ENCODE measurements at places on chromosomes 6 and 20. TPM values are rescaled to one million over a fixed set of nuclear protein-coding genes. Genes with fewer than 3 reads are reported as not detected.

- no peak for DNase-seq
Measured at GRCh38 chr6:1619673-1620503, 10.2 kb downstream of the FOXC1 start.

- DNase-seq, result no peak
Measured at GRCh38 chr6:25435416-25435985, 156.3 kb downstream of the CARMIL1 start.

- DNase-seq, result no peak
Measured at GRCh38 chr6:90226257-90226656, 70.4 kb downstream of the BACH2 start.

DNA sequence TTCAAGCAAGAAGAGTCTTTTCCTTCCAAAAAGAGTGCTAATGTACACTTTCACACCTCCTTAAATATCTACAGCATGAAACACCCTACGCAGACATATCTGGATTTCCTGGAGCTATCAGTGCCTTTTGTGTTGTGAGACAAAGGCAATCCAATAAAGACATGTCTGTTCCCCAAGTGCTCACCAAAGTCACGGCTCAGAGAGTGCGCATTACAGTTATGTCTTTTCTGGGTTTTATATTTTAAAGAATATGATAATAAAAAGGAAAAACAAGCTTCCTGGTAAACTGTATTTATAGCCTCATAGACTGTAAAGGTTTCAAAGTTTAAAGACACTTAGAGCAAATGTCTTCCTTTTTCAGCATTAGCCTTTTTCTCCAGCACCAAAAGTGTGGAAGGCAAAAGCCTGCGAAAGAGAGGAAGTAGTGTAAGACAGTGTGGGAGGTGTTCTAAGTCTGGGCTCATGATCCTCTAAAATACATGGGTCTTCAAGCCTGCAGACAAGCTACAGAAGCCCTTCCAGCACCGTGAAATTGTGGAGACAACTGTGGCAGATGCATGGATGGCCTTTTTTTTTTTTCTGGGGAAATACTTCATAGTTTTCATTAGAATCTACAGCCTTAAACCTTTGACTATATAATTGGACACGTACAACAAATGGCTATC, 135.0 kb upstream of the SLC35B3 start:
- no peak for DNase-seq

DNA sequence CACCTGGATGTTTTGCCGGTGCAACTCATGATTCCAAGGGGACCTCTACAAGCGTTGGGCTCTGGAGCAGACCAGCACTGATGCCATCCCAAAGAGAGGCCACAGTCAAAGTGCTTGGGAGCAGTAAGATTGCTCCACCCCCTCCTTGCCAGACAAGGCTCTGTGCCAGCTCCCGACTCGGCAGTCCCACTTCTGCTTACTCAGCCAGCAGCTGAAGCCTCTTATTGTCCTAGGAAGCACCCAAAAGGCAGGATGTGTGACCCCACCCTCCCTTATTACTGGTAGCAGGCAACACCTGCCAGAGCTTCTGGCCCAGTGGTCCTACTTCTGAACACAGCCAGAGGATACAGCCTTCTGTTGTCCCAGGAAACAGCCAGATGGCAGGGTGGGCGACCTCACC, 614.2 kb downstream of the TENT5A start:
- DNase-seq, result peak; percentile 30

DNA sequence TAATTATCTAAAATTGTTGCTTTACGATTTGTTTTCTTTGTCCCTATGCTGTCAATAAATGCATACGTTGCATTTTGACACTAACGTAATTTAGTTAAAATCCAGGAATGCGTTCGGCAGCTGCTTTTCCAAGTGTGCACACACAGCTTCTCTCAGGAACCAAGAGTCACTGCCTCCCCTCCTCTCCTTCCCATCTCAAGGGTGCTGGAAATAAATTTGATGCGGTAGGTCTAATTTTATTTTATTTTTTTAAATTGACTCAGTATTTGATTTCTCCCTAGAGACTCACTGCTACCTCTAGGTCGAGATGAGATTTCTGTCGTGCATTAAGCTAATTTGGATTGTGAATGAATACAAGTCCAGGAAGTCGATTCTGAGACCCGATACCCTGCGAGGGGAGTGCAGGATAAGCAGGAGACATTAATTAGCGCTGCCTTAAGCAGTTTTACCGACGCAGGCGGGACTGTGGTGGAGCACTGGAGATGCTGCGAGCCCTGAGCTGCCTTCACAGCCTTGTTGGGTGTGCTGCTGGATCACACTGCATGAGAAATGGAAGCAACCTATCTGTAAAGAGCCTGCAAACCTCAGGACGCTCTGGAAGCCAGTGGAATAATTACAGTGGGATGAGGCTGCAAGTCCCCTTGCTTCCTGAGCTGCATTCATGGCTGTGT, 381.2 kb downstream of the C6orf118 start:
- no peak for DNase-seq

DNA sequence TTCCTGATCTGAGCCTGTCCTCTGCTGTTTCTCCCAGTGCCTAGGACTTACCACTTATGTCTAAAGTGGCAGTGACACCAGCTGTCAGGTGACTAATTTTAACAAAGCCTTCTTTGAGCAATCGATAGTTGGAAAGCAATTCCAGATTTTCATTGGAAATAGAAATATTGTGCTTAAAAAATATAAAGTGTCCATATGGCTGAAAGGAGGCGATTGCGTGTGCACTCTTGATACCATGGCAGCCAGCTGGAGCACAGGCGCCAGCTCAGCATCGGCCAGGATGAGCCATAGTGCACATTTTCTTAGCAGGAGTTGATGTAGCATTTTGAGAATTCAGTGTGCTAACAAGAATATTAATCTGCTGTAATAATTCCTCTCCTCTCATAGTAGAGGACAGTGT, 70.0 kb downstream of the LRRC1 start:
- no peak for DNase-seq

DNA sequence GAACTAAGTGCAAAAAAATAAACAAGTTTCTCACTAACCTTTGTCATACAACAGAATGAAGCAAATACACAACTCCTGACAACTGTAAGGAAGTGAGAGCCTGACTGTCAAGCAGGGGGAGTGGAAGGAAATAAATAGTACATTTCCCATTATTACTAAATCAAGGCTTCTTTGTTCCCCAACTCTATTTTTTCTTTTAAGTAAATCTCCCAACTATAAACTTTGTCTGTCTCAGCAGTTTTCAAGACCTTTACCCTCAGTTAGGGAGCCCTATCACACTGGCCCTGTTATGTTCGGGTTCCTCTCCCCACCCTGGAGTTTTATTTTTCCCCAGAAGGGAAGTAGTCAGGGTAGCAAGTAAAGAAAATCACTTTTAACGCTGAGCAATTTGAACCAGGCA, 24.1 kb upstream of the IPCEF1 start:
- DNase-seq, result no peak

DNA sequence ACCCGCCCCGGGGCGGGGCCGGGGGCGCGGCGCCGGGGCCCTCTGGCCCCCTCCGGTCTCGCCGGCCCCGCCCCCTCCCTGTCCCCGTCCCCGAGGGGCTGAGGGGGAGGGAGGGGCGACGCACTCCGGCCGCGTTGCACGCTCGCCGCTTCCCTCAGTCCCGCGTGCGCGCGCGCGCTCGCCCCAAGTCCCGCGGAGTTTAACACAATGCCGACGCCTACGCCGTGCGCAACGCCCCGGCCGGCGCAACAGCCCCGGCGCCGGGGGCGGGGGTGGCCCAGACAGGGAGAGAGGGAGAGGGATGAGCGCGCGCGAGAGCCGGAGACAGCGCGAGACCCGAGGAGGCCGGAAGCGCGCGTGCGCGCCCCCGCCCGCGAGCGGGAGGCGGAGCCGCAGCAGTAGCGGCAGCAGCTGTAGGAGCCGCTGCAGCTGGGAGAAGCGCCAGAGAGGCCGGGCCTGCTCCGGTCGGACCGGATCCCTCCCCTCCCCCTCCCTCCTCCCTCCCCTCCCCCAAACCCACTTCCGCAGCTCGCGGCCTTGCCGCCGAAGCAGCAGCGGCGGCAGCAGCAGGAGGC, 996 bp downstream of the ZBTB2 start:
- DNase-seq, result peak; percentile 93

DNA sequence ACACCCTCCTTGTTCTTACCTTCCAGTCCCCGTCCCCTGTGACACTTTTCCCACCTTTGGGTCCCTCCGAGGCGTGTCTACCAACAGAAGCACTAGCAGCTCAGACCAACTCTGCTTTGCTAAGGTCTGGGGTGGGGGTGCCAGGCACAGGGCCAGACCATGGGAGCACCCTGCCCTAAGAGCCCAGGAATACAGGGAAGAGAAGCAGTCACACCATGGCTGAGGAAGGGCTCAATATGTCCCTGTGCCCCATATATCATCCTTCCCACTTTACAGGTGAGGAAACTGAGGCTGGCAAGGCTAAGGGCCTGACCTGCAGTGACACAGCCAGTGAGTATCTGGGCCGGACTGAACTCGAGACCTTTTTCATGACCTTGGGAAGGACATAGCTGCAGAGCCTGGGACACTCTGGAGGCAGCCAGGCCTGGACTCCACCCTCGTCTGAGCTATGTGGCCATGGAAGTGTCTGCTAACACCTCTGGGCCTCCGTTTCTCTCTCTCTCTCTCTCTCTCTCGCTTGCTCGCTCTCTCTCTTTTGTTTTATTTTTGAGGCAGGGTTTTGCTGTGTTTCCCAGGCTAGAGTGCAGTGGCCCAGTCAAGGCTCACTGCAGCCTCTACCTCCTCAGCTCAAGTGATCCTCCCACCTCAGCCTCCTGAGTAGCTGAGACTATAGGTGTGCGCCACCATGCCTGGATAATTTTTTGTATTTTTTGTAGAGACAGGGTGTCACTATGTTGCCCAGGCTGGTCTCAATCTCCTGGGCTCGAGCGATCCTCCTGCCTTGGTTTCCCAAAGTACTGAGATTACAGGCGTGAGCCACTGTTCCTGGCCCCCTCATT, 156.7 kb downstream of the GRM4 start:
- no peak for DNase-seq

GRCh38 chr20:6613280-6613861, 154.1 kb upstream of the BMP2 start:
- no peak for DNase-seq

GRCh38 chr6:62652692-62653328, 366.8 kb upstream of the KHDRBS2 start:
- no peak for DNase-seq

GRCh38 chr6:37536491-37537190, 36.9 kb upstream of the CCDC167 start:
- DNase-seq, result no peak

DNA sequence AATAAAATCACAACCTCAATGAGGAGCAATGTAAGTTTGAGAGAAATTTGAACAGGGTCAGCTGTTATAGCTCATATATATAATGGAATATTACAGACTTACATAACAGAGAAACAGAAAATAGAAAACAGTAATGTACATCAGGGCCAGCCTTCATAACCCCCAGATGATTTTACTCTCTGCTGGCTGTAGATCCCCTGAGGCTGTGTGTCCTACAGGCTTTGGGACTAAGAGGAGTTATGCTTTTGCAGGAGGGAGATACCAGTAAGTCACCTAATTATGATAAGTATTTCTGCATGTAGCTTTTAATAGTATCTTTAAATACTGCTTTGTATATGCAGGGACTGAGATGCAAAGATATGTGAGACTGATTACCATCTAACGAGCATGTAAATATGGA, 105.8 kb upstream of the ASCC3 start:
- no peak for DNase-seq

GRCh38 chr6:113763876-113764275, 93.3 kb upstream of the MARCKS start:
- peak; percentile 70 for DNase-seq

DNA sequence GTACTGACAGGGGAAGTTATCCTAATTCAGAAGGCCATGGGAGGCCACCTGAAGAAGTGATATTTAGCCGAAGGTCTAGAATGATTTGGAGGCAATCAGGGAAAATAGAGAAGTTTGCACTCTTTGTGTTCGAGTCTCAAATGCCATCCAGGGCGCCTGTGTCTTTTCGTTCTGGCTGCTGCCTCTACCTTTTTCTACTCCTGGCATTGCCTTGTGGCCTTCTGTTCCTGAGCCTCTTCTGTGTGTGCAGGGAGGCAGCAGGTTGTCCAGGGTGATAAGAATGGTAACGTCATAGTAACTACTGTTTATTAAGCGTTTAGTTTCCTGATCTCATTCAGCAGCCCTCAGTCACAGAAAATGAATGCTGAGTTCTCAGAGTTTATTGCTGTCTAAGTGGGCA, 252.1 kb downstream of the FARS2 start:
- no peak for DNase-seq

GRCh38 chr20:50540620-50541605, 30.7 kb downstream of the PTPN1 start:
- peak; percentile 99 for DNase-seq

DNA sequence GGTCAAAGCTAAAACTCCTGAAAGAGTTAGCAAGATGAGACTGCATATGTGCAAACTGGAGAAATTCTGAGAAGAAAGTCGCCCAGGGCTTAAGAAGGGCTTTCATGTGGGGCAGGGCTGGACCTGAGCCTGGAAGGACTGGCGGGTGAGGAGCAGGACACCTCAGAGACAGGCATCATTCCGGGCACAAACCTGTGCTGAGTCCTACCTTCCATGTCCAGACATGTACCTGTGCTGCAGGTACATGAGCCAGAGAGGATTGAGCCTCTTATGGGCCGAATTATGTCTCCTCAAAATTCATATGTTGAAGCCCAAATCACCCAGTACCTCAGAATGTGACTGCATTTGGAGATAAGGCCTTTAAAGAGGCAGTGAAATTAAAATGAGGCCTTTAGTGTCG, 171.0 kb downstream of the QRSL1 start:
- no peak for DNase-seq

GRCh38 chr20:6483727-6484126, 283.8 kb upstream of the BMP2 start:
- no peak for DNase-seq

- DNase-seq, result no peak
Measured at GRCh38 chr6:63516186-63516944, 55.9 kb upstream of the LOC128125822 start.

GRCh38 chr6:155544677-155545076, 89.0 kb upstream of the NOX3 start:
- DNase-seq, result no peak

DNA sequence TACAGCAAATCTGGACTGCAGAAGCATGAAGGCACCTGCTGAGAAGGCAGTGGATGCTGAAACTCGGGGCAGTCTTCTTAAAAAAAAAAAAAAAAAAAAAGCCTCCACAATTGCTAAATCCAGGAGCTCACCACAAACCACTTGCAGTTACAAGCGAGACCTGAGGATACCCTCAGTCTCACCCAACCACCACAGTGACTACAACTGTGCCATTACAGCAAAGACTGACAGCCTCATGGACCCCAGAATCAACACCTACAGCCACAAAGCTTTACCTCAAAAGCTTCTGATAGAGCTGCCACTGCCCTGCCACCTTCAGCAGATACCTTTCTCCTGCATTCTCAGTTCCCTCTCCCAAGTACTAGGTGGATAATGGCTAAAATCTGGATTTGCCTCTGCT, 9.0 kb downstream of the COL21A1 start:
- no peak for DNase-seq

The SSTR4 gene
- total RNA-seq, result not detected

The RAMACL gene
- 0.19 TPM for total RNA-seq

The ACAT2 gene
- total RNA-seq, result 45.3 TPM

The PDYN gene
- not detected for total RNA-seq

The NMBR gene
- total RNA-seq, result not detected

The SPAG4 gene
- 7.1 TPM for total RNA-seq

The ZNF391 gene
- 3.3 TPM for total RNA-seq
